ENCODE measurements at places on chromosomes 16 and 17. TPM values are rescaled to one million over a fixed set of nuclear protein-coding genes. Genes with fewer than 3 reads are reported as not detected.

- DNase-seq, result no peak
These were observed 17.1 kb downstream of the ANKFY1 start for GRCh38 chr17:4246674-4247073.

DHRS7C gene
- not detected for polyA plus RNA-seq

DNA sequence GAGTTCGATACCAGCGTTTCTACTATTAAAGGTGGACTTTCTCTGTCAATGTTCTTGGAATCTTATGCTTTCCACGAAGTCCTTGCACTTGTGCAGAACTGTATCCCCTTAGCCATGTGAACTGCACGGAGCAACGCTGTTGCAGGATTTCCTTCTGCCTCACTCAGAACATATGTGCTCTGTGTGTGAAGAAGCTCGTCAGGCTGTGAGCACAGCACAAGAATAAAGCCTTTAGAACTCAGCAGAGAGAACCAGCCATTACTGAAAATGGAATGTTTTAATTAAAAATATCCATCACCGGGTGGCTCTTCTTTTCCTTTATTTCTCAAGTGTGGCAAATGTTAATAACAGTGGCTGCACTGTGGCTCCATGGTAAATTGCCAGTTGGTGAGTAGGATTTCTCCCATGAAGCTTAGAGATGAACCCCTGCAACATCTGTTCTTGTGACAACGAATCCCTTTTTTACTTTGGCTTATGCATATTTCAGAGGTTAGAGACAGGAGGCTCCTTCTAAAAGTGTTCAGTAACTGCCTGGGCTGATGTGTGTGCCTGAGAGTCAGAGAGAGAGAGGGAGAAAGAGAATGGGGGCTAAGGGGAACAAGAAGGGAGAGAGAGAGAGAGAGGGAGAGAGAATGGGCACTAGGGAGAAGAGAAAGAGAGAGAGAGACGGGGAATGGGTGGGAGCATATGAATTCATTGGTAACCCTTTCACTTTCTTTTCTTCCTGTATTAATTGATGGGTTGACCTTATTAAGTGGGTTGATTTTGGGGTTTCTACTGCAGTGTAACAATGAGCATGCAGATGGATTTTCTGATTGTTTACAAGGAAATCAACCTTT, 50.0 kb downstream of the RPTOR start:
- DNase-seq, result no peak

DNA sequence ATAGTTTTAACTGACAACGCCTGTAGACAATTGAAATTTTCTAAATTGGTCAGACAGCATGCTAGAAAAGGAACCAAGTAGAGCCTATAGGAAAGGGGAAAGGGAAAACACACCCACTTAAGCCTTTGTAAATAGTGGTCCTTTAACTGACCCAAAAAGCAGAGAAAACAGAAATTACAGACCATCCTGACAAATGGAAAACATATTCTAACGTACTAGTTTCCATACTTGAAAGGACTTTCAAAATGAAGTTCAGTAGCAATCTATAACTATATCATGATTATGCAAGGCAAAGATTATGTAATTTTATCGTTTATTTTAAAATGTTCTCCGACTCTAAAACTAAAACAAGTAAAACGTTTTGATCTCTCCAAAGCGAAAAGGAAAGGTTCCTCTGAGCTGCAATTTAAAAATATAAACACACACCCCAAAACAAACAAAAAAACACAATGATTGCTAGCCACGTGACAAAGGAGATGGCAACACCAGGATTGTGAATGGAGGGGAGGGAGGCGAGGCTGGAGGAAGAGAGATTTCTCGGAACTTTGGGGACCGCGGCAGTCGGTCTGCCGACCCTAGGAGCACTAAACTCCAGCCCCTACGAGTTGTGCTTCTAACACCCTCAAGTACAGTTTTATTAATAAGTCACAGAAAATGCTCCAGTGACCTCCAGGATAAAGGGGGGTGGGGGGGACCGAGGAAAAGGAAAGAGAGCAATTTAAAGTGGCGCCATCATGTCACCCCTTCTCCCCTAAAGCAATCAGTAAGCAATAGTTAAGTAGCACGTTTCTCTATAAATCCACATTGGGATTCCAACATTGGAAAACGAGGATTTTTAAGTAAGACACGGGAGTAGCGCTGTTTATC, 1.7 kb downstream of the KANSL1 start:
- DNase-seq, result peak; percentile 52

DNA sequence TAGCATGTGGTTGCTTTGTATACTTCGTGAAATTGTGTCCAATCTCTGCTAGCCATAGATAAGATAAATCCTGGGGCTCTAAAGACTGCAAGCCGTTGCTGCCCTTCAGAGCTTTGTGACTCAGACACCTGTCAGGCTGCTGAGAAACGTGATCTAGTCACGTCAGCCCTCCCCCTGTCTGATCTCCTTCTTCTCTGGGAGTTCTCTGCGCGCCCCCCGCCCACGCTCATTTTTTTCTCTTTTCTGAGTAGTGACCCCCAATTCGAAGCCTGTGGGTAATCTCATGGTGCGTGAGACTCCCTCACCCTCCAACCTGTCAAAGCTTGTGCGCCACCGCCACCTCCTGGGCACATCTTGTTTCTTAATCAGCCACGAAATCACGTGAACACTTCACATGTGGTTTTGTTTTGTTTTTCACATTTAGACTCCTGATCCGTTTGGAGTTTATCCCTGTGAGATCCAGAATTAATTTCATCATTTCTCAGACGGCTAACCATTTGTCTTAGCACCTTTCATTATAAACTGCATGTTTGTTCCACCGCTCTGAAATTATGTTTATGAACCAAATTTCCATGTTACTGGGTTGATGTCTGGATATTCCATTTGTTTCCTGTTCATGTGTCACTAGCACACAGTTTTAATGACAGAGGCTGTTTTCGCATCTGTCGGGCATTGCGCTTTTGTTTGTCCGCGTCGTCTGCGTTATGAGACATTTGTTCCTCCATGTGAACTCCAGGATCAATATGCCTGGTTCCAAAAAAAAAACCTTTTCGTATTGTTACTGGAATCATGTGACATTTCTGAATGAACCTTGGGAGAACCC, 977 bp upstream of the ZNF778 start:
- DNase-seq, result peak; percentile 76

DNA sequence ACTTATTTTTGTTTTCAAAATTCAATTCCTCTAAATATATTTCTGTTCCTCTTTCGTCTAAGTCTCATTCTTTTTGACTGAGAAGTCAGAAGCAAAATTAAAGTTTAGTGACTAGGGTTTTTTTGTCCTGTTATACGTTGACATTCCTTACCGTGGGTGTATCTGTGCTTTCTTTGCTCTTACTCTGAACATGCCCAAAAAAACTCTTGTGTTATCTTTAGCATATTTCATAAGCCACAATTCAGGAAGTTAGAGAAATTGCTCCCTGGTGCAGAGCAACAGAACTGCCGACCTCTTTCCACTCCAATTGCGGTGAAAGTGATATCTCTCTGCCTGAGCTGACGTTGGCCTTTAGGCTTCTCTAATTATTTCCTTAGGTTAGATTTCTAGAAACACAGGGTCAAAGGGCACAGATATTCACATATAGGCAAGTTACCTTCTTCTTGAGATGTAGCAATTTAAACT, 65.7 kb downstream of the CENPV start:
- DNase-seq, result peak; percentile 40

HS3ST4 gene
- not detected for polyA plus RNA-seq

- DNase-seq, result no peak
These were observed 20.8 kb downstream of the ZNHIT3 start for GRCh38 chr17:36507266-36507665.

CCR7 gene
- 2.1 TPM for polyA plus RNA-seq

DNA sequence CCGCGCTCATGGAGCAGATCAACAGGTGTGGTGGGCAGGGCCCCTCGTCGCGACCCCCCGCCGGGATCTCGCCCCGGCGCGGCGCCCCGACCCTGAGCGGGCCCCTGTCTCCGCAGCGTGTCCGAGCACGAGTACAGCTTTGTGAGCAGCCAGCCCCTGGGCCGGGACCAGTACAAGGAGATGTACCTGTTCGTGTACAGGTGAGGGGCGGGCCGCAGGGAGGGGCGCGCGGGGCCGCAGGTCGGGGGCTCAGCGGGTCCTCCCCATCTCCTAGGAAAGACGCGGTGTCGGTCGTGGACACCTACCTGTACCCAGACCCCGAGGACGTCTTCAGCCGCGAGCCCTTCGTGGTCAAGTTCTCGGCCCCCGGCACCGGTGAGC, 848 bp downstream of the DNASE1L2 start:
- DNase-seq, result no peak

DNA sequence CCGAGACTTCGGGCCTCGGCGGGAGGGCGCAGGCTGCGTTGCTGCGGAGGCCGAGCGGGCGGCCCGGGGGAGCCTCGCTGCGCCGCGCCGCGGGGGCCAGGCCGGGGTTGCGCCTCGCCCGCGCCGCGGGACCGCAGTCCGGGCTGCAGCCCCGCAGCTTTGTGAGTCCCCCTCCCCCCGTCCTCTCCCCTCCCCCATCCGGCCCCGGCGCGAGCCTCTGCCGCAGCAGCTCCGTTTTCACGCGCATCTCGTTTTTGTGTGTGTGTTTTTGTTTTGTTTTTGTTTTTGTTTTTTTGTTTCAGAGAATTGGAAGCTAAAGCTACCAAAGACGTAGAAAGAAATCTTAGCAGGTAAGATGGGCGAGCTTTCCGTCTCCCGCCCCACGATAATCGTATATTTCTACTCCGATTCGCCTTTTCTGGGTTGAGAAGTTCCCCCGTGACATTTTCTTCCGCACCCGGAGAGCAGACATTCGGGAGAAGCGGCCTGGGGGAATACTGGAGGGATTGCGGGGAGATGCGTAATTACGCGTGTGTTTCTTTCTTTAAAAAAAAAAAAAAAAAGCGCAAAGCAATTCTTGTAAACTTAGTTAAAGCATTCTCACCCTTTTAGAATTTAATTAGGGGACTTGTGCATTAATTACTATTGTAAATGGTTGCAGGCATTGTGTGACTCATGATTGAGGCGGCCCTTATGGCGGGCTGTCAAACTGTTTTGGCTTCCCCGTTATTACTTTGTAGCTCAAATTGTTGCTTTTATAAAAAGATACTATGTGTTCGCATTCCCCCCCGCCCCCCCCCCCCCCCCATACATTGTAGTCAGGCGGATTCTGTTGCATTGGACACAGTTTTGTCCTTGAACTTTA, 732 bp downstream of the TNRC6A start:
- no peak for DNase-seq

DNA sequence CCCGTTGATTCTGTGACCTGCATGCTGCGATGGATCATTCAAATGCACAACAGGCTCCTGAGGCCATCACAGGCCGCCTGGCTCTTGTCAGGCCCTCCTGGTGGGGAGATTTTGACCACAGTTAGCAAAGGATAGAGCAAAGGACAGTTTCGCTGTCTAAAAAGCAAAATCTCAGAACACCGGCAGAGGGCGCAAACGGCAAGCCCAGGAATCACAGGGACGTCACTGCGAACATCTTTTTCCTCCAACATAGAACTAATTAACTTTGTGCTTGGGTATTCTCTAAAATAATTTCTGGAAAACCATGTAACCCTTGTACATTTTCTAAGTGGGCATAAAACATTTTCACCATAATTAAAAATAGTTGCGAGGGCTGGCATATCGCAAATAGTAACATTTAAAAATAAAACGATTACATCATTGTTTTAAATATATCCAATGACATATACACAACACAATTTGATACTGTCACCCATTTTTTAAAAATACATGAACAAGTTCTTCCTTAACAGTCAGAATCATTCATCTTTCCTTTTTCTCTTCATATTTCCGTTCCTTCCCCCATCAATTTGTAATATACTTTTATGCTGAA, 19.7 kb upstream of the SLC47A1 start:
- DNase-seq, result peak; percentile 63

DNA sequence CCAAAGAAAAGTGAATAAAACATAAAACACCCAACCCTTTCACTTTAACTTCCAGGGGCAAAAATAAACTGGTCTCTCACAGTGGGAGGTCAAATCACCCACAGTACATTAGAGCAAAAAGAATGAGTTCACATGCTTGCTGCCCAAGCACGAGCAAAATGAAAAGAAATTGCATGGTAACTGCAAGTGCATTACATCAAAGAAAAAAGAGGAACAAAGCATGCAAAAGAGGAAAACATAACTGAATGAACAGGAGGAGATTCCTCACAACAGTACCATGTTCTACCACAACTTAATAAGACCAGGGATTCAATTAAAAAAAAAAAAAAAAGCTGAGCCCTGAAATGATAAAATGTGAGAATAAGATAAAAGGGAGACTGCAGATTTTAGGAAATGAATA, 12.3 kb downstream of the DNAH2 start:
- DNase-seq, result peak; percentile 40

KRT28 gene
- not detected for polyA plus RNA-seq

- peak; percentile 99 for DNase-seq
These were observed 11.2 kb downstream of the PIK3R5 start for GRCh38 chr17:8954339-8954738.

GRCh38 chr17:41308918-41309359, at the start of gene KRTAP16-1:
KRTAP16-1 (minus strand) TSS chr17:41309309; CDS start chr17:41309253, 56 bp downstream.
- DNase-seq, result no peak

GRCh38 chr16:11672206-11673090, 4.2 kb downstream of the SNN start:
- peak; percentile 60 for DNase-seq

MPP2 gene
- not detected for polyA plus RNA-seq

DNA sequence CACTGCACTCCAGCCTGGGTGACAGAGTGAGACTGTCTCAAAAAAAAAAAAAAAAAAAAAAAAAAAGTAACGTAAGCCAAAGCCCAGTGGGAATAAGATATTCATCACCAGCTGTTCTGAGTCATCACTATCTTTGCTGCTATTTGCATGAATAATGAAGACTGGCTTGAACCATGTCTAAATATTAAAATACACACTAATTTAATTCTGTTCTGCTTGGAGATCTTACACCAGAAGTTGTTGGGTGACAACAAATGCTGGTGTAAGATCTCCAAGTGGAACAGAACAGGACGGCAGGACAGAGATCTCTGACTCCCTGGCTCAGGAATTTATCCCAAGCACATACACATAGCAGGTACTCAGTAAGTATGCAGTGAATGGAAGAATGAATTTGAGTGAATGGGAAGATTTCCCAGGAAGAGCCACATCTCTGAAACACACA, 19.6 kb downstream of the DNAH17 start:
- DNase-seq, result peak; percentile 46

PDE6G gene
- polyA plus RNA-seq, result 8.9 TPM

- DNase-seq, result peak; percentile 24
These were observed 123.6 kb upstream of the MED13 start for GRCh38 chr17:62188713-62189112.

GNAO1 gene
- not detected for polyA plus RNA-seq

- DNase-seq, result no peak
These were observed 1.4 kb upstream of the CNGB1 start for GRCh38 chr16:57972306-57972705.

Measured in CD14-positive monocyte (primary cell).